Posterior vena cava (tissue), 2 donors: ENCODE measurements at places on chromosomes 1 and 21. TPM values are rescaled to one million over a fixed set of nuclear protein-coding genes. Genes with fewer than 3 reads are reported as not detected.
A peak's percentile ranks its signal among the peaks of the same experiment; 100 is the strongest.

Gene DDAH1
- total RNA-seq = 46.1 TPM

Gene KCND3
- 24.6 TPM for total RNA-seq

Gene FCRL2
- total RNA-seq = not detected

Gene ISG15
- 22.9 TPM for total RNA-seq

Gene CD48
- 3.3 TPM for total RNA-seq

Gene FCN3
- total RNA-seq = 10.4 TPM

- no peak for DNase-seq
Observed at GRCh38 chr1:159935719-159936272, 9.6 kb downstream of the IGSF9 start.

GRCh38 chr1:229478852-229479251 lies 29.3 kb downstream of the NUP133 start:
- DNase-seq = no peak

GRCh38 chr1:167792188-167792565 lies 70.4 kb downstream of the MPZL1 start:
- no peak for DNase-seq

GRCh38 chr1:230621324-230622030 lies 20.8 kb upstream of the COG2 start:
- DNase-seq = no peak

- DNase-seq = no peak
Observed at GRCh38 chr1:28115267-28115666, 26.9 kb upstream of the EYA3 start.

DNA sequence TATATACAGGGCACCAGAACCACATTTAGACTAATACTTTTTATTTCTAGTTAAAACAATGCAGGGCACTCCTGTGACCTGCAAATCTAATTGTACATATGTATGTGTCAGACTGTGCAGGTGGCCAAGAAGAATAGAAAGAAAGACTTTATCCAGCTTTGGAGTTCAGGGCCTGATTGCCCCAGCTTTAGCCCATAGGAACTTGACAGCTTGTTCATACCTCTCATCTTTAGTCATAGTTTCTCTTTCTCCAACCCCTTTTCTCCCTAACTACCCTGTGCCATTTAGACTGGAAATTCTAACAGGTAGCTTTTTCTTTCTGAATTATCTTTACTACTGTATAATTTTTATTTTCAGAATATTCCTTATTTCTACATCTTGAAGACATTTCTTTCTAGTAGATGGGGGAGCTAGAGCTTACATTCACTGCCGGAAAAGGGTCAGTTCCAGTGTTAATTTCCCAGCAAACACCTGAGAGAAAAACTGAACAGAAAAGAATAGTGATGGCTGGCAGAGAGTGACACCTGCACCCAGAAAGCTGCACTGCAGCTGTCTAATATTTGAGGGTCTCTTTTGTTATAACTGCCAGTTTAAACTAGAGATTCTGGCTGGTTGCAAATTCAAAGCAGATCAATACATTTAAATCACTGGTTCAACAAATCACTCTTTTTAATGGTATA lies 8.4 kb downstream of the YBX1 start:
- DNase-seq = no peak

DNA sequence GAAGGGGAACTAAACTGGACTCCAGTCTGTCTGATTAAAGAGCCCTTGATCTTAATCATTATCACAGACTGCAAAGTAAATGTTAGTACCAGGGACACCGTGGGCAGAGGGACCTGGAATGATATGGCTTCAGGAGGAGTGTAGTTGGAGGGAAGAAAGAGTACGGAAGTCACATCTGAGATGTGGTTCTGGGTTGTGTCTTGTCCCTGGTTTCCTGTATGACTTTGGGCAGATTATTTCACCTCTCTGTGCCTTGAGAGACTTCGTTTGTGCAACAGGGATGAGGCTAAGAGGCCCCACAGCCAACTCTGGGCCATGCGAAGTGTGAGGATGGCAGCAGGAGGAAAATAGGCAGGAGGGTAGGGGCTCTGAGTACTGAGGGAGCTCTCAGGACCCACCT lies 76.1 kb upstream of the SLC2A1 start:
- no peak for DNase-seq

- DNase-seq = no peak
Observed at GRCh38 chr1:16981269-16981849, 939 bp upstream of the MFAP2 start.

- DNase-seq = peak; percentile 35
Observed at GRCh38 chr21:42039470-42039901, 29.3 kb upstream of the ZBTB21 start.

DNA sequence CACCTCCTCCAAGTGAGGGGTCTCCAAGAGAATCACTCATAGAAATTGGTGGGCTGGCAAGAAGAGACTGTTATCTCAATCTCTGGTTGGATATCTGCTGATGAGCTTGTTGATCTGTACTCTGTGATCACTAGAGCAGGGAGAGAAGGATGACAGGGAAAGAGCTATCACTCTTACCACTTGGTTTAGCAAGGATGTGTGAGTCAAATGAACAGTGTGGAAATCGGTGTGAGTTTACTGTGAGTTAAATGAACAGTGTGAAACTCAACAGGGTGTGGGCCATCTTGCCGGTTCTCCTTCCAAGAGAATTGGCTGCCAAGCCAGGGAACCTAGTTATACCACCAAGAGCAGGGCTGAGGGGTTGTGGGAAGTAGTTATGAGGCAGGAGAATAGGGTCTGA lies 33.3 kb upstream of the CD1D start:
- no peak for DNase-seq

DNA sequence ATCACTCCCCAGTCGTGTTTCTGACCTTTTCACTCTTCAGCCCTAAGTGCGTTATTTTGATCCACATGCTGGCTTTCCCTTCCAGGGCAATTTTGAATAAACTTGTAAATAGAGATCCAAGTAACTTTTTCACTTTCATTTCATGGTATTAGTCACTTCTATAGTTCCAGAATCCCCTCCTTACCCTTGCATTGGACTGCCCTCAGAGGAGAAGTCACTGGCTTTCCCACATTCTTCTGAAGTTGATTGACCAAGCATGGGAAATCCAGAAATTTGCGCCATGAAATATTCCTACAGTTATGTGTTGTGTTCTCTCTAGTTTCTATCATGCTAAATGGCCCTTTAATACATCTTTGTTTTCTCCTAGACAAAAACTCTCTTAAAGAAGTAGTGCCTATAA lies 177.3 kb upstream of the GORAB start:
- DNase-seq = no peak
